Osteoblast (primary cell): ENCODE measurements at places on chromosomes 11 and 22. TPM values are rescaled to one million over a fixed set of nuclear protein-coding genes. Genes with fewer than 3 reads are reported as not detected.
A peak's percentile ranks its signal among the peaks of the same experiment; 100 is the strongest.

Gene SLC6A5
- total RNA-seq = not detected in 2 replicates

Gene SAA1
- not detected in 2 replicates for total RNA-seq

DNA sequence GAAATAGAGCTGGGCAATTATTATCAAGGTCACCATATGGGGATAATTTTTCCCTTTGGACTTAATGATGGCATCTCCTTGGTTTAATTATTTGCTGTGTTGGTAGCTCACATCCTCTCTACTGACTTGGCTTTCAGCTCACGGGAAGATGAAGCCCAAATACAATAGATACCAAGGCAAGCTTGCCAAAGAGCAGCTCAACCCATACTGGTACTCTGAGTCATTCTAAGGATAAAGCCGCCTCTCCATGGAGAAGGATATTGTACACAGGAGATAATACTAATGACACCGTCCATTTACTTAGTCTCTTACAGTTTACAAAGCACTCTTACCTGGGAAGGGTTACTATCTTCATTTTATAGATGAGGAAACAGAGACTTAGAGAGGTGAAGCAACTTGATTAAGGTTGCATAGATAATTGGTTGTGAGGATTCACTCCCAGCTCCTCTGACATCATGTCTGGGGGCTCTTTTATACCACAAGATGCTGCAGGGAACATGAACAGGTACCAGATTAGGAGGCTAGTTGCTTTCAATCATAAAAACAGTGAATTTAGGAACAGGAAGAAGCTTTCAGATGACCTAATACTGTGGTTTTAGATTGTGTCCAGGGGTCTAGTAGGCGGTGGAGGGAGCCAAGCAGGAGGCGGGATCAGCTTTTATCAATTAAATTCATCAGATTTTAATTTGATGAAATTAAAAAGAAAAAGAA is 48.3 kb upstream of the PICALM start:
- peak; percentile 71 for DNase-seq
- H3K36me3 ChIP-seq = no peaks in the 10 kb centered on the region
- H3K27me3 ChIP-seq = no peaks in the 10 kb centered on the region
- H3K27ac ChIP-seq = peak overlapping the region; percentile 92
- H3K4me3 ChIP-seq = no peak overlapping the region

Gene CCDC15
- total RNA-seq = 2.1 and 2.2 TPM in 2 replicates

GRCh38 chr11:27973851-27974536 is 134.0 kb downstream of the KIF18A start:
- no peak for DNase-seq
- H3K36me3 ChIP-seq = no peaks in the 10 kb centered on the region
- no peak overlapping the region for H3K4me3 ChIP-seq
- H3K4me1 ChIP-seq = peaks cover 14% of the 10 kb centered on the region
- H3K27me3 ChIP-seq = no peaks in the 10 kb centered on the region

GRCh38 chr22:27474711-27475547 is 326.6 kb downstream of the MN1 start:
- no peak overlapping the region for H3K27ac ChIP-seq
- peaks cover 24% of the 10 kb centered on the region for H3K4me1 ChIP-seq
- H3K4me3 ChIP-seq = no peak overlapping the region

Gene BTG4
- 0.29 TPM in 1 of 2 replicates, not detected in the other for total RNA-seq

Gene RABL2B
- total RNA-seq = 17.7 and 20.3 TPM in 2 replicates

DNA sequence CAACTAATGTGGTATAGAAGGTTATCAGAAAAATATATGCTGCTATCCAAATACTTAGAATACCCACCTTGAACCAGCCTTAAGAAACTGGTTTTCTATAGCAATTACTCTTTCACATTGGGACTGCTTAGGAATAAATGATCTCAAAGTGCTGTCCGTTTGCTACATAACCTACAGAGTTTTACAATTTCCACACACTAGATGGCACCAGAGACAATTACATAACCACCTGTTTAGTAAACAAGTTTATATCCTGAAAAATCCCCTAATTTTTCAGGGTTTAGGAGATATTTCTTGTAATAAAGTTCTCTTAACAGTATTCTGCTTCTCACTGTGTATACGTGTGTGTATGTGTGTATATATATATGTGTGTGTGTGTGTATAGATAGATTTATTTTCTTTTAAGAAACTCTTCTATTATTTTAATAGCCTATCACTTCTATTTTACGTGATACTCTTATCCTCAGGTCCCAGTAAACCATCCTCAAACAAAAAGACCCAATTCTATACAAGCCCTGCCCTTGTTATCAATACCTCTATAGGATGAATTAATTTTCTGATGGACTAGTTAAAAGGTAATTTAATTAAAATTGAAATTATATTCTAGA is 6.7 kb upstream of the OR5I1 start:
- DNase-seq = no peak
- H3K36me3 ChIP-seq = no peaks in the 10 kb centered on the region
- H3K27ac ChIP-seq = no peak overlapping the region
- no peaks in the 10 kb centered on the region for H3K4me1 ChIP-seq
- no peaks in the 10 kb centered on the region for H3K27me3 ChIP-seq
- H3K4me3 ChIP-seq = no peak overlapping the region

GRCh38 chr11:12523180-12523924 is 146.0 kb downstream of the PARVA start:
- no peak overlapping the region for H3K27ac ChIP-seq
- peaks cover 37% of the 10 kb centered on the region for H3K36me3 ChIP-seq
- no peak for DNase-seq
- peaks cover 14% of the 10 kb centered on the region for H3K4me1 ChIP-seq
- H3K27me3 ChIP-seq = no peaks in the 10 kb centered on the region
- no peak overlapping the region for H3K4me3 ChIP-seq
